ENCODE measurements at places on chromosomes 3 and 15.
A peak's percentile ranks its signal among the peaks of the same experiment; 100 is the strongest.

DNA sequence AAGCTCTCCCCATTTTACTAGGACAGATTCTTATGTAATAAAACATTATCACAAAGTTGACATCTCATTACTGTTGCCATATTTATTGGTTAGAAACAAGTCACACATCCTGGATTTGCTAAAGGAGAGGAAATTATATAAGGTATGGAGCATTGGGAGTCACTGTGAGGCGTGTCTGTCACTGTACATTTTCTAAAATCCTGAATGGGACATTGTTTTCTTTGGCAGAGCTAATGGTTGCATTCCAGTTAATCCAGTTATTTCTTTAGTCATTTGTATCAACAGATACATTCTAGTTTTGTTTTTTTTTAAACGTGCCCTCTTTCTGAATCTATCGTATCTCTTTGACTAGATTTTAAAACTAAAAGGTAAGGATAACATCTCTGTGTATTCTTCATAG lies 70.2 kb upstream of the MITF start:
- DNase-seq = no peak

- no peak for DNase-seq
Measured at GRCh38 chr3:129502641-129503408, 25.6 kb upstream of the RHO start.

DNA sequence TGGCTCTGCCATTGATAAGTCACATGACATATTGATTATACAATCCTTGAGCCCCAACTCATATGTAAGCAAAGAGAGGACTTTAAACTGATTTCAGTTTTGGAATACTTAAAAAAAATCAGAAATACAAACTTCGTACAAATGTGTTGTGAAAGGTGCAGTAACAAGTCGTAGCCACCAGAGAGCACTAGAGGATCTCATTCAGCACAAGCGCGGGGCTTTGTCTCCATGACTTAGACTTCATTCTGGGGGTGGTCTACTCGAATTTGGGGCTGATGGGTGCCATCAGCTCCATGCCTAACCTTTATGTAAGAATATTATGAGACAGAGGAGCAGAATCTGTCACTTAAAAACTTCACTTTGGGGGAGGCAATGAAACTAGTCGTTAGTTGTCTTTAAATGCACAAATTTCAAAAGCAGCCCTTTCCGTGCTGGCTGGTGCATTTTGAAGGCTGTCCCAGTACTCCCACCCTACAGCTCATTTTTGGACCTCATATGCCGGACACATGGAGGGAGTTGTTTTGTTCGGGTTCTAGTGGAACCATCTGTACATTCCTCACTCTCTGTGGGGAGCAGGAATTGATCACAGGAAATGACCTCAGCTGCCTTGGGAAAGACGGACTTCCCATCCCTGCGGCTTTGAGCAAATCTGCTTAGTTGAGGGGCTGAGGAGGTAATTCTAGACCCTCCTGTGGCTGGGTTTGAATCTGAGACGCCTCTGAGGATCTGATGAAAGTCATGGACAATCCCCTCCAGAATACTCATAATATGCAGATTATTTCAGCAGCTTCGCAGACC lies 27.5 kb upstream of the MASP1 start:
- peak; percentile 19 for DNase-seq

- no peak for DNase-seq
Measured at GRCh38 chr15:68384451-68385239, 47.3 kb downstream of the ITGA11 start.

DNA sequence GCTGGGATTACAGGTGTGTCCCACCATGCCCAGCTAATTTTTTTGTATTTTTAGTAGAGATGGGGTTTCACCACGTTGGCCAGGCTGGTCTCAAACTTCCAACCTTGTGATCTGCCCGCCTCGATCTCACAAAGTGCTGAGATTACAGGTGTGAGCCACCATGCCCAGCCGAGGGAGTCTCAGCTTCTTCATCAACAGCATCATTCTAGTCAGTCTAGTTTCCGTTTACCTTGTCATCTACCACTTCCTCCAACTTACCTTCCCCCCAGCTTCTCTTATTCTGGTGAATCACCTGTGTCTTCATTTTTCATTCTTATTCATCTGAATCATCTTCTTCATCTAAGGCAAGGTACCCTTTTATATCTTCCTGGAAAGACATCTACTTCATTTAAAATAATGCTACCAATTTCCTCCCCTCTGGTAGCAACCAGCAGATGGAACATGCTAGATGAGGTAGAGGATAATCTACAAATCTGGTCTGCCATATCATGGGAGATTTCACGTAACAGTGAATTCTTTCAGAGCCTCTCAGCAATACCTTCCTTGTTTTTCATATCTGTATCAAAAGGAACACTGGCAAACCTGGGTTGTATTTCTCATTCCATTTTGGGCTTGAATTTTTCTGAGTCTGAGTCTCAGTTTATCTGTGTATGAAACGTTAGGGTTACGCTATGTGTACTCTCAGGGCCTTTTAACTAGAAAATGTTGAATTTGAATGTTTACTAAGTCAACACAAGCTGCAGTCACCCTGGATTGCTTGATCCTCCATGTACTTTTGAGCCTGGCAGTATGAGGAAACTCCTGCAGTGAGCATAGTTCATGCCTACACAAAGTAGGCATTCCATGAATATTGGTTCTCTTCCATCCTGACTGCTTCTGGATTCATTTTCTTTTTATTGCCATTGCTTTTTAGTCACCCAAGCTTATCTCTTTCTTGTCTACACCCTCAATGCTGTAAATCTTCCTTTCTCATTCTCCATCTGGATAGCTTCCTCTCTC lies 16.8 kb downstream of the LPP start:
- no peak for DNase-seq

DNA sequence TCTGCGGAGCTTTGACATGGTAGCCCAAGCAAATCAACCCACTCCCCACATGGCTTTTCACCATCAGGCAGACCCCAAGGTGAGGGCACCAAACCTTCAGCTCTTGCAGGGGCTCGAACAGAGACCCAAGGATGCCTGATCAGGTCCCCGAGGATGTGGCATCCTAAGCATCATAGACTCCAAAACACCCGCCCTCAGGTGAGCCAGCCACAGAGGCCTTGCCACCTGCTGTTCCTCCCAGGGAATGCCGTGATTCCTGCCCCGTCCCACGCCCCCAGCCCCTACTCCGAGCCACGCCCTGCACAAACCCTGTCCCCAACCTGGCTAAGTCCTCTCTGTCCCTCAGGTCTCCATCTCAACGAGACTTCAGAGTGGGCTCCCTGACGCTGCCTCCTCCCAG lies 34.7 kb upstream of the SLC41A3 start:
- no peak for DNase-seq

DNA sequence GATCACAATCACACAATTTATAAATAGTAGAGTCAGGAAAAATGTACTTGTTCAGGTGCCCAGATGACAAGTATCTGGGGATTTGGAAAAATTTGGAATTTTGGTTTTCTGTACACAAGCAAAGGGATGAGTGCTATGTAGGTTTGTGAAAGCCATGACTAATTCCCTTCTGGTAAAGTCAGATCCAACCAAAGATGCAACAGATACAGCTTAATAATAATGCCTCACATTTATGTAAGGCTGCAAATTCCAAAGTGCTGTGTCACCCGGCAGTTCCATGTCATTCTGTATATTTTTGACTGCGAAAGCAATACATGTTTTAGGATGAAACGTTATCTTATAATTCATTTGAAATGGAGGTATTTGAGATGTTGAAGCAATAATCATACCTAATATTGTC lies 102.7 kb upstream of the AGBL1 start:
- DNase-seq = no peak

- DNase-seq = no peak
Measured at GRCh38 chr3:34207002-34207401, 408.6 kb downstream of the PDCD6IP start.

Measured in stimulated activated CD8-positive, alpha-beta memory T cell treated with anti-CD3 and anti-CD28 coated beads, Interleukin-4, amount 100 ng/mL, for 1 hour (primary cell).